Right ventricle myocardium superior (tissue), 1 donor: ENCODE measurements at places on chromosomes 11 and 22. TPM values are rescaled to one million over a fixed set of nuclear protein-coding genes. Genes with fewer than 3 reads are reported as not detected.

GRCh38 chr11:272931-273198 lies 5.3 kb upstream of the NLRP6 start:
- no peak for DNase-seq

GRCh38 chr11:130300567-130300966 lies 14.2 kb downstream of the ZBTB44 start:
- no peak for DNase-seq

GRCh38 chr11:36107547-36107946 lies 163.7 kb downstream of the LDLRAD3 start:
- DNase-seq = no peak

DNA sequence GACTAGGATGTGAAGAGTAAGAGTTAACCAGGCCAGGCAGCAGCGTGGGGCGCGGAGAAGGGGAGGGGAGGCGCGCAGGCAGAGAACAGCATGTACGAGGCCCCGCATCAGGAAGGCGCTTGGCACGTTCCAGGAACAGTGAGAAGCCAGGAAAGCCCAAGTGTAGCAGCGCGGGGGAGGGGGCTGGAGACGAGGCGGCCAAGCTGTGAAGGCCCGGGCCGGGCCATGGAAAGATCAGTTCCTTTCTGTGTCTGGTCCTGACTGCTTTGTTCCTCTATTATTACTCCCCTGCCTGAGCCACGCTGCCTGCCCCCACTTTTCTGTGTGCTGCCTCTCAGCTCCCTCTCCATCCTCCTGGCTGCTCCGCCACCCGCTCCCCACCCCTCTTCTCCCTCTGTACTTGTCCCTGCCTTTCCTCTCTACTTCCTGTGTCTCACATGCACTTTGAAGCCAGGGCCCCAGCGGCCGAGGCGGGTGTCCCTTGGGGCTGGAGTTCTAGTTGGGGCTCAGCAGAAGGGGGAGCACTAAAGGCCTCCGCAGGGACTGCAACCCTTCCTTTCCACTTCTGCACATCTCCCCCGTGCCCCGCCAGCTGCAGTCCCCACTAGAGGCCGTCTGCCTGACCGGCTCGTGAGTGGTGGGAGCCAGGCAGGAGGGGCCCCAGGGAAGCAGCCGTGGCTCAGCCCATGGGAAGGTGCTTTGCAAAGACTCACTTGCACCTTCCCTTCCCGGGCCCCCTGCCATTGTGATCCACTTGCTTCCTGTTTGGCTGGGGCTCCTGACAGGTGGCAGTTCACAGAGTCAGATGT lies 63.7 kb downstream of the PRDM11 start:
- peak; percentile 95 for DNase-seq

The BMAL1 gene
- total RNA-seq = 9.8 TPM
